ENCODE measurements at places on chromosomes 2 and 18.
A peak's percentile ranks its signal among the peaks of the same experiment; 100 is the strongest.

GRCh38 chr2:196181484-196181883 is 10.1 kb upstream of the STK17B start:
- no peak for DNase-seq

DNA sequence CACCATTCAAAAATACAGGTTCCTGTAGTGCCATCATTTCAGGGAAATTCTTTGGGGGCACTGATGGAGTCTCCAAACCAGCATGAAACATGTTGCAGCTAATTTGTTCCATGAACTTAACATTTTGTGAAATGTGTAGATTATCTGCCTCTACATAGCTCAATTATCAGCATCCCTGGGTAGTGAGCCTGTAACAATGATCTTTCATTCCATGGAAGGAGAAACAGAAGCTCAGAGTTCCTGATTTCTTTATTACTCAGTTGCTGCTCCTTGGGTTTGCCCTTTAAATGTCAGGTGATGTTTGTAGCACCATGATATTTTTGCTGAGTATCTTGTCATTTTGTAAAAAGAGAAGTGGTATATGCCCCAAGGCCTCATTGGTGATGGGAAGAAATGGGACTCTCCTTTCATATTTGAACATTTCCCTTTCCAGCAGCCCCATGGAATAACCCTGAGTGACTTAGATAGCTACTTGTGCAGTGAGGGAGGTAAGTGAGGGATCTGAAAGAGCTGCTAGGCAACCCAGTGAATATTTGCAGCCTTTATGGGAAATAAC is 146.9 kb downstream of the CERS6 start:
- no peak for DNase-seq

DNA sequence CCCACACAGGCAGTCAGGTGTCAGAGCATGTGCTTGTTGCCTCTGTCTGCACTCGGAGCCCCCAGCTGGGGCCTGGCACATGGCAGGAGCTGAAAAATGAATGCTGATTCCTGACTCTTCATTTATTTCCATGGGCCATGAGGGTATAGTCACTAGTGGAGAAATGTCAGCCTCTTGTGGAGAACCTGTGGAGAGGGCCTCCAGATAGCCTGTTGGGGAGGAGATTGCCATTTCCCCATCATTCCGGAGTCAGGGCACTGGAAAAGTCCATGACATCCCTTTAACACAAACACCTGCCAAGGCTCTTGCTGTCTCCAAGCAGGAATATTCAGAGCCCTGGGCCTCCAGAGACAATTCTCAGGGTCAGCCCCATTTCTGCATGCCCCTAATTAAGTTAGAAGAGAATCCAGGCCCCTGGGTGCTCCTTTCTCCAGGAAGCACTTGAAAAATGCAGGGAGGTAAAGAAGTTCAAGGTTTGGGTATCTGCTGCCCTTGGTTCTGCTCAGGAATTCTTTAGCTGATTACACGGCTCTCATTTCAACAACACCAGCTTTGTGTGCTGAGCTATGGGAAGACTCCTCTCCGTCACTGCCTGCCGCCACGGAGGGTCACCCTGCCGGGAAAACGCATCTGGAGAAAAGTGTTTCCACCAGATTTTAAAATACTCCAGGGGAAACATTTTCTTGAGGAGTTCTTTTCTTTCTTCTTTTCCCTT is 311.3 kb downstream of the MYCN start:
- no peak for DNase-seq

GRCh38 chr2:37631292-37631691 is 40.1 kb downstream of the CDC42EP3 start:
- DNase-seq, result no peak

- DNase-seq, result no peak
Measured at GRCh38 chr18:12254136-12254819, at the start of gene CIDEA. Gene CIDEA (plus strand): TSS chr18:12254361. CDS start chr18:12254384, 23 bp downstream.

DNA sequence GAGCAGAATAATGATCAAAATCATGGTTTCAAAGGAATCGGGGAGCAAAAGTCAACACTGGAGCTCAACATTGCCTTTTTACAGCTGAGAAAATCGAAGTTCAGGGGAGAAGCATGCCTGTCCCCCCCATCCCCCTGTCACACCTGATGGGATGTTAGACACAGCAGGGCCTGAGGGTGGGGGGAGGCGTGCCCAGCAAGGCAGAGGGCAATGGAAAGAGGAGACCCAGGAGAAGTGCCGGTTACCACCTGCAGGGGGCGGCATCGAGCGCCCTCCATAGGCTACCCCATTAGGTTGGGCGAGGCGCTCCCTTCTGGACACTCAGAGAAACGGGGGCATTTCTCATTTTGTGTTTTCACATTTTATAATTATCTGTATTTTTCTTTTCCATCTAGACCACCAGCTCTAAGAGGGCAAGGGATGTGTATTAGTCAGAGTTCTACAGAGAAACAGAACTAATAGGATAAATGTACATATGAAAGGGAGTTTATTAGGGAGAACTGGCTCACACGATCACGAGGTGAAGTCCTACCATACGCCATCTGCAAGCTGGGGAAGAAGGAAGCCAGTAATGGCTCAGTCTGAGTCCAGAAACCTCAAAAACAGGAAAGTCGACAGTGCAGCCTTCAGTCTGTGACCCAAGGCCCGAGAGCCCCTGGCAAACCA is 271.3 kb downstream of the LRATD1 start:
- DNase-seq, result peak; percentile 25

- no peak for DNase-seq
Measured at GRCh38 chr2:169961911-169962310, 134.7 kb downstream of the UBR3 start.

- DNase-seq, result no peak
Measured at GRCh38 chr2:27831279-27832050, 58.7 kb downstream of the RBKS start.

GRCh38 chr2:40957508-40957907 is 505.6 kb upstream of the SLC8A1 start:
- no peak for DNase-seq

GRCh38 chr2:41101281-41101680 is 649.4 kb upstream of the SLC8A1 start:
- no peak for DNase-seq

DNA sequence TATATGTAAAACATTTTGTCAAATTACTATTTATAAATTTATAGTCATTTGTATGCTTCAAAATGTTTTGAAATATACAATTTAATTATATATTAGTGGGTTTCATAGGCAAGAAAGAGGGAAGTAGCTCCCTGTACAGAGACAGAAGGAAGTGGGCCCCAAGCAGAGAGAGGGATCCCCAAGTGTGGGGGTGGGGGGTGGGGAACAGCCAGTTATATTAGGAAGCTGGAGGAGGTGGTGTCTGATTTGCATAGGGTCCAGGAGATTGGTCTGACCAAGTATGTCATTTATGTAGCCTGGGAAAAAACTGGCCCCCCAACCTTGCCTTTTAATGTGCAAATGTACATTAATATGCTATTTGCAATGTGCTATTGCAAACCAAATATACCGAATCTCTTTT is 76.5 kb upstream of the ZSWIM2 start:
- no peak for DNase-seq

GRCh38 chr2:231228974-231229529 is 30.6 kb downstream of the ARMC9 start:
- DNase-seq, result no peak

GRCh38 chr2:105954891-105955290 is 210.2 kb downstream of the NCK2 start:
- DNase-seq, result no peak

DNA sequence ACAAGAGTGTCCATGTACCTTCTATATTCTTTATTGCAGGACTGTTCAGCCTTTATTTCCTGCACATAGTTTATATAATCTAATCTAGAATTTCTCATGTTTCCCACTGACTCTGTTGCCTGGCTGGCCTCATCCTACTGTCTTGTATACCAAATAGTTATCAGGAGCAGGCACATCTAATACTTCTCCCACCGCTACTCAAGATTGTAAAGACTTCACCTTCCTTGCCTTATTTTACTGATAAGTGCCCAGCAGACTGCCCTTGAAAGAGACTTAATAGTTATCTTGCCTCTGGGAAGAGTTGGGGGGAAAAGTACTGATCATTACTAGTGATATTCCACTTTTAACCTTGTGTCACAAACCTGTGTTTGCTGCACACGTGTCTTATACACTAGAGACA is 26.1 kb upstream of the AAK1 start:
- no peak for DNase-seq

GRCh38 chr2:69612707-69613106 is 30.8 kb downstream of the AAK1 start:
- DNase-seq, result no peak

- no peak for DNase-seq
Measured at GRCh38 chr2:217714287-217714751, 288.5 kb downstream of the TNS1 start.

DNA sequence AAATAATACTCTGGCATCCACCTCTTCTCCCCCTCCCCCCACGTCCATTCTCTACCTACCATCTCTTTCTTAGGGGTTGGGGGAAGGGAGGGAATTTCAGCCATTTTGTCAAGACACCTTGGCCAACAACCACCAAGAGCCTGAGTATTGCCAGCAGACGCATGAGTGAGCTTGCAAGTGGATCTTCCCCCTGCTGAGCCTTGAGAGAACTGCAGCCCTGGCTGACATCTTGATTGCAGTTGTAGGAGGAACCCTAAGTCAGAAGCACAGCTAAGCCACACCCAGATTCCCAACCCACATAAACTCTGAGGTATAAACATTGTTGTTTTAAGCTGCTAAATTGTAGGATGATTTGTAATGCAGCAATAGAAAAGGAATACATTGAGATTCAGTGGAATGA is 165.6 kb downstream of the TMEFF2 start:
- DNase-seq, result peak; percentile 64

GRCh38 chr2:147222506-147222905 is 622.3 kb upstream of the ACVR2A start:
- no peak for DNase-seq

- DNase-seq, result no peak
Measured at GRCh38 chr18:63003899-63004298, 288.6 kb downstream of the PHLPP1 start.

GRCh38 chr2:24675338-24675737 is 117.9 kb downstream of the PTRHD1 start:
- DNase-seq, result no peak

DNA sequence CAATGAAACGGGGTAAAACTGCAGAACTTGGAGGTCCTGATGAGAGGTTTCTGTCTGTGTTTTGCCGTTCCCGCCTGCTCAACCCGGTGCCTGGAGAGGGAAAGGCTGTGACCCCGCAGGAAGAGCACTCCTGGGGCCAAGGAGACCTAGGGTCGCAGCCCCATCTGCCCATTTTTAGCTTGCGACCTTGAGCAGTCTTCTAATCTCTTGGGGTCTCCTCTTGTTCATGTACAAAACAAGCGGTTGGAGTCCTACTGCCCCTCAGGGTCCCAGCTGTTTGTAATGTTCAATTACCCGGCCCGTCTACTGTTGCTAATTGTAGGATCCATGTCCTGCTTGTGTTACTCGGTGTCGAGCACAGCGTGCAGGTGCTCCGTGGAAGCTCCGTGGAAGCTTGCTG is 104.5 kb downstream of the PTGR3 start:
- no peak for DNase-seq

- DNase-seq, result no peak
Measured at GRCh38 chr2:50724837-50725236, 307.1 kb downstream of the NRXN1 start.

DNA sequence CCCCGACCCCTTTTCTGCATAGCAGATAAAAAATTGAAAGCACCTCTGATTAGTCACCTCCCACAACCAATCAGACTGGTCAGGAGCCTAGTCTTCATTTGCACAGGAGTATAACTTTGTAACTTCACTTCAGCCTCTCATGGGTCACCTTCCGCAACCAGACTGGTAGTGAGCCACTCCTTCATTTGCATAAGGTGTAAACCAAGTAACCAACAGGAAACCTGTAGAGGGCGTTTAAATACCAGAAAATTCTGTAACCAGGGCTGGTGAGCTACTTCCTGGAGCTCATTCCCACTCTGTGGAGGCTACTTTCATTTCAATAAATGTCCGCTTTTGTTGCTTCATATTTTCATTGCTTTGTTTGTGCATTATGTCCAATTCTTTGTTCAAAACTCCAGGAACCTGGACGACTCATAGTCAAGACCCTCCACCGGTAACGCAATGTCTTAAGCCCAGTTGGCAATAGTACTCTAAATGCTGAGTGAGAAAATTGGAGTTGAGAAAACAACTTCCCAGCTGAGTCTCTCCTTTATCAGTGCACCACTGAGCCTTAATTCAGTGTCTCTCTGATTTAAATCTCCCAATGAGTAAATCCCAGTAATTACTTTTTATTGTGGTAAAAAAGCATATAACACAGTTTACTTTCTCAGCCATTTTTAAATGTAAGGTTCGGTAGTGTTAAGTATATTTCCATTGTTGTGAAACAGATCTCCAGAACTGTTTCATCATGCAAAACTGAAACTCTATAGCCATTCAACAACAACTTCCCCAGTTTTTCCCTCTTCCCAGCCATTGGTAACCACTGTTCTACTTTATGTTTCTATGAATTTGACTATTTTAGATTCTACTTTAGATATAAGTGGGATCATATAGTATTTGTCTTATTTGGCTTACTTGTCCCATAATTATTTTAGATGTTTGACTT is 392.7 kb upstream of the SLC8A1 start:
- DNase-seq, result peak; percentile 35

GRCh38 chr18:35110554-35111485 is 69.6 kb downstream of the MAPRE2 start:
- no peak for DNase-seq

DNA sequence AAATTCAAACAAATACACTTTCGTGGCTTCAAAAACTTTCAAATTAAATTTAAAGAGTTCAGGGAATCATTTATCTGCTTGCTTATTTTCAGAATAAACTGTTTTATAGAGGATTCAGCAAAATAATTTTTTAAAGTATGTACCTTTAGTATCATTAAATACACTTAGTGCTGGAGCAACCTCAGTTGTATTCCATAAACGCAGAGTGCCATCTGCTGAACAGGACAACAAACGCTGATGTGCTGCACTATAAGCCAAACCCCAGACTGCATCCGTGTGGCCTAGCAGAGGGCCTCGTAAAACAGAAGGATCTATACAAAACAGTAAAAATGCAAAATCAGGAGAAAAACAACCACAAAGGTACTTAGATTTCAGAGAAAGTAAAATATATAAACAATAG is 108.6 kb downstream of the STRN start:
- DNase-seq, result no peak

- DNase-seq, result no peak
Measured at GRCh38 chr2:224561234-224562005, 23.7 kb downstream of the CUL3 start.

- no peak for DNase-seq
Measured at GRCh38 chr2:191180713-191181112, 29.9 kb upstream of the STAT4 start.

DNA sequence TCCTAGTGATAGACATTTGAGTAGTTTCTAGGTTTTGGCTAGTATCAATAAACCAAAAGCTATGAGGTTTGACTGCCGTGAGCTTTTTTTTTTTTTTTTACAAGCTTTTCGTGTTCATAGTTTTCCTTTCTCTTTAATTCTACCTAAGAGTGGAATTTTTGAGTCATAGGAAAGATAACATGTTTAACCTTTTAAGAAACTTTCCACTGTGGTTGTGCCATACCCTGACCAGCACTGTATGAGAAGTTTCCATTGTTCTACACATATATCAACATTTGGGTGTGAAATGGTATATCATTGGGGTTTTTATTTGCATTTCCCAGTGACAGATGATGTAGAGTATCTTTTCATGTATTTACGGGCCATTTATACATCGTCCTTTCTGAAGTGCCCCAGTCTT is 31.7 kb downstream of the UBE2F start:
- no peak for DNase-seq
